NT2/D1 (cell line): ENCODE measurements at places on chromosomes 2 and 18.

DNA sequence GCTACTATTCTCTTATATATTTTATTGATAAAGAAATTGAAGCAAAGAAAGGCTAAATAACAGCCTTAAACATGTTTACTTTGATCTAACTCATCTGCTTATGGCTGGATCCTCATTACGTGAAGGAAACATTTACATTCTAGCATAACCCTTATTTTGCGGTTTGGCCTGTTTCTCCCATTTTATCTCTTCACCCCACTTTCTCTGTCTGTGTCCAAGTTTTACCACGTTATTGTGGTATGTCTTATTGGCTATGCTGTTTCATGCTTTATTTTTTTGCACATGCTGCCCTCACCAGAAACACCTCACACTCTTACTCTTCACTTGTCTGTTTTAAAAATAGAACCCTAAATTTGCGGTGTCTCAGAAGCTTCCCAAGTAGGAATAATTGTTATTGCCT lies 78.5 kb downstream of the RPIA start:
- no peak for DNase-seq

- DNase-seq = no peak
Measured at GRCh38 chr2:208251098-208251497, 3.8 kb downstream of the IDH1 start.

GRCh38 chr18:35390951-35391700 lies 14.0 kb upstream of the ZNF396 start:
- no peak for DNase-seq

- no peak for DNase-seq
Measured at GRCh38 chr2:70683455-70683854, 84.5 kb downstream of the ADD2 start.

- no peak for DNase-seq
Measured at GRCh38 chr2:72827487-72827886, 1.7 kb upstream of the EXOC6B start.

GRCh38 chr2:24792542-24792873 lies 683 bp downstream of the PTRHD1 start:
- no peak for DNase-seq

DNA sequence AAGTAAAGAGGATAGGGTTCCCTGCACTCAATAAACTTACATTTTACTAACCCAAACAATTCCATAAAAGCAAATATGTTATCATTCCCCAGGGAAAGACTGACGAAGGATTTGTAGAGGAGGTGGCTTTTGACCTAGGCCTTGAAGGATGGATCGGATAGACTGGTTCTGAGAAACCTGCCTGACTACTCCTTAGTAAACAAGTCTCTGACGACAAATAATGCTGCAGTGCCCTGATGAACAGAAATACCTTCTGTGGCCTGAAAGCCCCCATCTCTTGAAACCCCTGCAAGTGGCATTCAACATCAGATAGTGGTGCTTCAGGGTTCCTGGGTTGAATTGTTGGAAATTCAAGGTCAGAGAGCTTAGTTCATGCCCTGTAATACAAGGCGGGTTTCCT lies 19.2 kb downstream of the PRKCE start:
- no peak for DNase-seq

- DNase-seq = no peak
Measured at GRCh38 chr2:200258881-200259576, 47.5 kb upstream of the SPATS2L start.

GRCh38 chr2:170477630-170478029 lies 237.5 kb upstream of the SP5 start:
- no peak for DNase-seq

GRCh38 chr18:67553437-67553836 lies 36.9 kb upstream of the DSEL start:
- DNase-seq = no peak

- DNase-seq = no peak
Measured at GRCh38 chr2:20728114-20728758, 61.3 kb downstream of the GDF7 start.
